ENCODE measurements at places on chromosomes 12 and 14.

DNA sequence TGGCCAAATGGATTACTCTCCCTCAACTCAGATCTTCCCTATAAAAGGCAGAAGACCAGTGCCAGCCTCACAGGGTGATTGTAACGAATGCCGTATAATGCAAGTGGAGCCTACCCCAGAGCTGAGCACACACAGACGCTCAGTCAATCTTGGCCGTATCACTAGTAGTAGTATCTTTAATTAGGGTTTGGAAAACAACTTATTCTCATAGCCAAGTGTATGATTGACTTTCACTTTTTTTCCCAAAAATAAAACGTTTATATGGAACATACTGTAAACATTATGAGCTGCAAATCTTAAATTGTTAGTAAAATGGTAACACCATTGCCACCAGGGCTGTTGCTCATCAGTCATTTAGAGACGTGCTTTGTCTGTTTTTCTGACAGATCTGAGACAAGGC, 30.4 kb downstream of the PLEKHG7 start:
- DNase-seq: no peak

DNA sequence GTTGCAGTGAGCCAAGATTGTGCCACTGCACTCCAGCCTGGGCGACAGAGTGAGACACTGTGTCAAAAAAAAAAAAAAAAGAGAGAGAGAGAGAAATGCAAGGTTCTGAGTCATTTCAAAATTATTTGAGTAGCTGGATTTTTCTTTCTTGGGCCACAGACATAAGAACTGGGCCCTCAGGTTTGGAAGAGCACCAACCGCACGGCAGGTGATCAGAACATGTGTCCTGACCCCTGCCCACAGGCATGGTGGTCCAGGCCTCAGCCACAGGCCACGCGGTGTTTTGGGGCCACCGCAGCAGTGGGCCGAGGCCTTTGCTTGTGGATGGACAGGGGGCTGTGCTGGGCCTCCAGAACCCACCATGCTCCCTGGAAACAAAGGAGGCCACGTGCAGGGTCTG, 126.7 kb downstream of the CALM1 start:
- peak; percentile 55 for DNase-seq

DNA sequence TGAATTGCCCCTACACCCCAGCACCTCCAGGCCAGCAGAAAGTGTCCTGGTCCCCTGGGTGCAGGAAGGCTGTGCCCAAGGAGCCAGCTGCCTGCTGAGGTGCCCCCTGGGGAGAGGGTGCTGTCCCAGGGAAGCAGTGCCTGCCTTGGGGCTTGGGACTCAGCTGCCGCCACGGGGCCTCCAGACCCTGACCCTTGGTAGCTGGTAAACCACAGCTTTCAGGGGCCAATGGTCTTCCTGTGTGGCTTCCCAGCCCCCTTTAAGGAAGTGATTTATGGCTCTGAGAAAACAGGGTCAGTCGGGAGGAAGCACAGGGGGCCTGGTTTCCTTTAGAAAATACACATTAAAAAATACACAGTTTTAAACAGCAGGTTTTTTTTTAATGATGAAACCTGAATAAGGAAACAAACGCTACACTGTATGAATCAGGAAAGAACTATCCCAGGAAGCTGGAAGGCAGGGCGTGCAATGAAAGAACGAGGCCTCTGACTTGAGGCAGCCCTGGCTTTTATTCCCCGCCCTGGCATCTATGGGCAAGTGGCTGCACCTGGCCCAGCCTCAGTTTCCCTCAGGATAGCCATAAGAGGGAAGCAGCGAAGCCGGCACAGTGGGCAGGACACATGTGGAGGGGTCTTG, 40.6 kb upstream of the EML1 start:
- peak; percentile 80 for DNase-seq

DNA sequence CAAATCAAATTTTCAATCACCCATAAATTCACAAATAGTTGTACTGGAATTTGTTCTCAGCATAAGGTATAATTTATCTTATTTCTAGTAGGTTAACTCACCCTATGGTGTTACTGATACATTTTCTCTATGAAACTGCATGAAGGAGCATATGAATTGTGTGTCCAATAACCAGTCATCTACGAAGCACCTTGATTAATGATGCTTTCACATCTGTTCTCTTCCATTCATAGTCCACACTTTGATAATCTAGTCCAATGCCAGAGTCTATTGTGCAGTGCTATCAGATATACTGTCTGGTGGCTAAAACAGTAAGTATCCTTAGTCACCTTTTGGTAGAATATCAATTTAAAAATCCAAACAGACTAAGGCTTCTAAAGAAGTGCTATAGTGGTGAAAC, 876.0 kb downstream of the RPS29 start:
- DNase-seq: no peak

DNA sequence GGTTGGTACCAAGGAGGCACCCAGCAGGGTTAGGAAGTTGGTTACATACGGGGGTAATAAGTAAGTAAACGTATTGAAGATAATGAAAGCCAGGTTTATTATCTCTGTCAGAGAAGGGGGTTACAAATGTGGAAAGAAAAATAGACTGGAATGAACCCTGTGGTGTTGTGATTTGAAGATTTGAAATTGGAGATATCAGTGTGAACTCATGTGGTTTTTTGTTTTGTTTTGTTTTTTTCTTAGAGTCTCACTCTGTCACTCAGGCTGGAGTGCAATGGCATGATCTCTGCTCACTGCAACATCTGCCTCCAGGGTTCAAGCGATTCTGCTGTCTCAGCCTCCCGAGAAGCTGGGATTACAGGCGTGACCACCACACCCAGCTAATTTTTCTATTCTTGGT, 14.1 kb upstream of the SLC25A3 start:
- DNase-seq: no peak

- no peak for DNase-seq
Measured at GRCh38 chr12:109687250-109687649, 26.4 kb upstream of the FAM222A start.

- no peak for DNase-seq
Measured at GRCh38 chr12:3222979-3223378, 145.8 kb downstream of the TSPAN9 start.

- peak; percentile 90 for DNase-seq
Measured at GRCh38 chr12:113242560-113242959, 21.3 kb downstream of the TPCN1 start.
